ENCODE measurements at places on chromosomes 3 and 15.

DNA sequence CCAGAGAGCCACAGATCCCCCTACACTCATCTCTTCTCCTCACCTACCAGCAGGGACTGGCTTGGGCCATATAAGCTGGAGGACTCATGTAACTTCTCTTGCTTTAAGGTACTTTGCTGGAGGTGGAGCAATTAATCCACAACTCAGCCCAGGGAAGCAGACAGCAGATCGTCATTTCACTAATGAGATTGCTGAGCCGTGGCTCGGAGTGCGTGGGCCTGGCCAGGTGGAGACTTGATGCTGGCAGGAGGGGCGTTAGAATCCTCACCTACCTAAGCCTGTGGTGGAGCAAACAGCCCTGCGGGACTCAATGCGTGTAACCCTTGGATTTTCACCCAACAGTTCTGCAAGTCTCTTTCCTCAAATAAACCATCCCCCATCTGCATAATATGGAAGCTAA is 253.2 kb downstream of the RORA start:
- no peak for DNase-seq

DNA sequence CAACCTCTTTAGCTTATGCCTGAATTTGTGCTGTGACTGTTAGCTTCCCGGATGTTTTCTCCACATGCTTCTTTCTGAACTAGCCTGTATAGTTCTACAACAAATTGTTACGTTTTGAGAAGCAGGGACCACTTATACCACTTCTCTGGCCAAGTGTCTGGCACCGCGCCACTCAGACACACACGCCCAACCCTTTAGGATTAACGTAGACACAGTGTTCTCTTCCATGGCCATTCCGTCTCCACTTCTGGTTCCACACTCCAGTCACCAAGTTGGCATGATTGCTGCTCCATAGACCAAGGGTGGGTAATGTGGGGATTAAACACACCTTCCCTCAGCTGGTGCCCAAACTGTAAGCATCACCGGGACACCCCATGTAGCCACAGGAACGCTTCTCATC is 755 bp upstream of the TMEM108 start:
- DNase-seq, result no peak

DNA sequence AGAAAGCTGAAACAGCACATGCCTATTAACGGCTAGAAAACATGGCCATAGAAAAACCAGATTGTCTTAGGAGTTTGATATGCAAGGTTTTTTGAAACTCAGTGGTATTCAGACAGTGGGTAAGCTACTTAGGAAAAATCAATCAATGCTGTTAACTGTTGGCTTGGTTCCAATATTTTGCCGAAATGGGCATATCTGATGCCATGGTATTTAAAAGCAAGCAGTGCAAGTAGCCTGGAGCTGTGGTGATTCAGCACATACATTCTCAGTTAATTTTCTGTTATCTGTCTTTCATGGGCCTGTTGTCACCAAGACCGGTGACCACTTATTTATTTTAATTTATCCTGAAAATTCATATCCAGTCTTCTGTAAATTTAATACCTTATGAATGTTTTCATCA is 17.3 kb upstream of the SUCNR1 start:
- no peak for DNase-seq

GRCh38 chr15:86062646-86063243 is 16.9 kb upstream of the AGBL1 start:
- DNase-seq, result no peak

DNA sequence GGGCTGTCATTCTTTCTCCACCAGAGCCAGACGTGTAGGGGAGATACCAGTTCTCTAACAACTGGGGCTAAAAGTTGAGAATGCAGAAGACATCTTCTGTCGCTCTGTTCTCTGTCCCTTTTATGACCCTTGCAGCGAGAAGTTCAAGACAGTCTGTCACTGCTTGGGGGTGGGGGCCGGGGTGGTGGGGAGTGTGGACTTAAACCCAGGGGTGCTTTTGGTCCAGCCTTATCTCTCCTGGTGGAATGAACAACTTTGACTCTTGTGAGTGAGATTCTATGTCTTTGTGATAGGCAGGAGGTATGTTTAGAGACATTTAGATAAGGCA is 767 bp upstream of the APOD start:
- no peak for DNase-seq

DNA sequence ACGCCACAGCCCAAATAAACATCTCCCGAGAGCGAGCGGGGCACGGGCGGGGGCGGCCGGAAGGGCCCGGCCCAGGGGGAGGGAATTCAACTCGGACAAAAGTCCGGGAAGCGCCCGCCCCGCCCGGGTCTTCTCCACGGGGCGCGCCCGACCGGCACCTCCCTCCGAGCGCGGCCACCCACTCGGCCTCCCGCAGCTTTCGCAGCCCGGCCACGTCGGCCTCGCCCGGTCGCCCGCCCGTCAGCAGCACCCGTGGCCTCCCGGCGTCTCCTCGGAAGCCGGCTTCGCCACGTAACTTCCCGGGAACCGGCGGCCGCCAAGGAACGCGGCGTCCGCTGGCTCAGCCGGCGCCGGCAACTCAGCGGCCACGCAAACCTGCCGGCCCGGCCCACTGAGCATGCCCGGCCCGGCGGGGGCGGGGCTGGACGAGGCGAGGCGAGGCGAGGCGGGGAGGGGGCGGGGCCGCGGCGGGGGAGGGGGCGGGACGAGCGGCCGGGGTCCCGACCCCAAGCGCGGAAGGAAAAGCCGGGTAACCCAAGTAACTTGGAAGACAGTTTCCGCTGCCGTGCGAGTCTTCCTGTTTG is at the start of gene TJP1:
Gene TJP1 (minus strand): TSS at position 369 of the 584 bp plus-strand sequence. CDS start 440 bp downstream, outside the sequence.
- DNase-seq, result no peak

DNA sequence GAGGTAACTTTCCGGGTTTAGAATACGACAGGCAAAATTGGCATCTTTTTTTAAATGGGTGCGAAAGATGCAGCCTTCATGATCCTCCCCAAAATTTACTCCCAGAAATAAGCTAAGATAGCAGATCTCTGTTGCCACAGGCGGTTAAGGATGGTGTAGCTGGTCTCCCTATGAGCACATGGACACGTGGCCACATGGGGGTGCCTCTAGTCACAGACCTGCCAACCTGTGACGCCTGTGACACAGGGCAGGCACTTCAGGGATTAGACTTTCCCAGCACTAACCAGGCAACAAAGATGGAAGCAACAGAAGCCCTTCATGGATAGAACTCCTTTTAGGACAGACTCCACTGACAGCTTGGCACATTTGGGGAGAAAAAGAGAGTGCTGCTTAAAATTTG is 320.3 kb downstream of the THSD4 start:
- no peak for DNase-seq

DNA sequence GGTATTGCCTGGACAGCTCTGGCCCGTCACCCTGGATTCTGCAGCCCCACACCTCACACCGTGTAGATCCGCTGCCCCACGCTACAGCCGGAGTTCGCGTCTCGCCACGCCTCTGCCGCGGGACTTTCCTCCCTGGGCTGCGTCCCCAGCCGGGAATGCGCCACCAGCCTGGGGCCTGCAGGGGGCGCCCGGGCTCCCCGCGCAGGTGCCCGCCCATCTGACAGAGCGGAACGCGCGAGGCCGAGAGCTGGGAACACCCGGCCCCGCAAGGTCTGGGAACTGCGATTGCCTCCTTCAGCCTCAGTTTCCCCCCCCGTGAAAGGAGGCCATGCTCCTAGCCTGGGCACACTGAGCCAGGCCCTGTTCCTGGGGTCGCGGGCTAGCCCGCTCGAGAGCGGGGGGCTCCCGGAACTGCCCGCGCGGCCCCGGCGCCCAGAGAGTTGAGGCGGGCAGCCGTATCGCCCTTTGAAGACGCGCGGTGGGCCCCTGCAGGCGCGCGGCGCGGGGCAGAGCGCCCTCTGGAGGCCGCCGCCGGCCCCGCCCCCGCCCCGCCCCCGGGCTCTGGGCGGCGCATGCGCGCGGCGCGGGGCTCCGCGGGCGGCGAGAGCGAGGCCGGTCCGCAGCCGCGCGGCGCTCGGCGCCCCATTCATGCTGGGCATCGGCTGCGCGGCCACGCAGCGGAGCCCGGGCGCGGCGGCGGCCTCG is at the start of gene PLXNA1:
Gene PLXNA1 (plus strand): TSS at position 645 of the 705 bp plus-strand sequence. CDS start 5,479 bp downstream, outside the sequence.
- peak; percentile 47 for DNase-seq

DNA sequence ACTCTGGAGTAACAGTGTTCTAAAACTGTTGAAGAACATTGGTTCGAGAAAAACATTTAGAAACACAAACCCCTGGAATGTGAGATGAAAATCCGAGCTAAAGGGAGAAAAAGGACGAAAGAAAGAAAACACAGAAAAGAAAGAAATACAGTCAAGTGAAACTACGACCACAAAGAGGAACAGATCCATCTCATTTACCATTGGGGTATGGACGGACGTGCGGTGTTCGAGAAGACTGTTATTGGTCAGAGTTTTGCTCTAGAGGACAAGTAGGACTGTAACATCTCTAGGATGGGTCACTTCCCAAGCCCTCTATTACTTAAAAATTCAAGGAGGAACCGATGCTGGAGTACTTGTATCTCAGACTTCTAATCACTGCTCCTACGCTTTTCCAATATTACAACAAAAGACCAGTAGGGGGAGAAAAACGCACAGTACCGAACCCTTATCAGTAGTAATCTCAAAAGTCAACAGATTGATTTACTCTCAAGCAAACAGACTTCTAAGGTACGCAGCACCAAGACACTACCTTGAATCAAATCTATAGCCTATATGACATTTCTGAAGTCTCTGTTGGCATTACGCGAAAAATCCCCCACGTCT is 1.1 kb upstream of the PIK3CA start:
- peak; percentile 78 for DNase-seq

GRCh38 chr3:112627919-112628466 is 12.9 kb downstream of the CCDC80 start:
- DNase-seq, result no peak

DNA sequence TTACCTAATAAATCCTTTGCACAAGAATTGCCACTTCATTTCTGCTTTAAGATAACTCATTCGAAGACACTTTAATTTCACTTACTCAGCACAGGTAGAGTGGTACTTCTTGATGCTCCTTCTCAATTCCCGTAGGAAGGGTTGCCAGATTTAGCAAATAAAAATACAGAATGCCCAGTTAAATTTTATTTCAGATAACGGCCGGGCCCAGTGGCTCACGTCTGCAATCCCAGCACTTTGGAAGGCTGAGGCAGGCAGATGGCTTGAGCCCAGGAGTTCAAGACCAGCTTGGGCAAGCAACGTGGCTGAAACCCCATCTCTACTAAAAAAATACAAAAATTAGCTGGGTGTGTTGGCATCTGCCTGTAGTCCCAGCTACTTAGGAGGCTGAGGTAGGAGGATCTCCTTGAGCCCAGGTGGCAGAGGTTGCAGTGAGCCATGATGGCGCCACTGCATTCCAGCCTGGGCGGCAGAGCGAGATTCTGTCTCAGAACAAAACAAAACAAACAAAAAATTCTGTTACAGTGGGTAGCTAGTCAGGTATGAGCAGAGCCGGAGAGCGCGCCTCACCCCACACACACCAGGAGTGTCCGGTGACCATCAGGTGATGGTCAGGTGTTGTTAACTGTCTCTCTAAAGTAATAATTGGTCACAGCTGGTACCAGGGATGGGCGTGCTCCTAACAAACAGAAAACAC is 92.8 kb downstream of the DNAH12 start:
- DNase-seq, result no peak

GRCh38 chr3:11290743-11291680 is 18.8 kb downstream of the ATG7 start:
- no peak for DNase-seq

GRCh38 chr15:41772720-41773331 is 1.5 kb upstream of the MAPKBP1 start:
- DNase-seq, result peak; percentile 76

DNA sequence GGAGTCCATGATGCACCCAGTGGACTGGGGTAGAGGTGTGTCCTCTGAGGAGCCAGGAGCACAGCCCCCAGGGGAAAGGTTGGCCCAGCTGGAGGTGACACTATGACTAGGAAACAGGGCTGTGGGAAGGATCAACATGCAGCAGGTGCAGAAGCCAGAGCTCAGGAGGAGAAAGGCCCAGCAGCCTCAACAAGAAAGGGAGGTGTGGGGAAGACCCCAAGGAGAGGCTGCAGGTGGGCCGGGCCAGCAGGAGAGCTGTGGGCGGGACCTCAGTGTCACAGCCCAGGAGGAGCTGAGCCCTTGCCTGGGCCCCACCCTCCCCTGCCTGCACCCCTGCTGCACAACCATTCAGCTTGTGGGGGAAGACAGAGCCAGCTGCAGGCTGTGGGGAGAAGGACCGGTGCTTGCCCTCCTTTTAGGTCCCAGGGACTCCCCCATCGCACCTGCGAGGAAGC is 18.4 kb upstream of the KLF13 start:
- no peak for DNase-seq

- DNase-seq, result peak; percentile 78
Measured at GRCh38 chr3:52225452-52226228, at the start of gene TLR9. TSS of gene TLR9 (minus strand) at chr3:52225645. CDS start at chr3:52225529, 116 bp downstream.

GRCh38 chr3:85709346-85709892 is 750.6 kb downstream of the CADM2 start:
- DNase-seq, result no peak

DNA sequence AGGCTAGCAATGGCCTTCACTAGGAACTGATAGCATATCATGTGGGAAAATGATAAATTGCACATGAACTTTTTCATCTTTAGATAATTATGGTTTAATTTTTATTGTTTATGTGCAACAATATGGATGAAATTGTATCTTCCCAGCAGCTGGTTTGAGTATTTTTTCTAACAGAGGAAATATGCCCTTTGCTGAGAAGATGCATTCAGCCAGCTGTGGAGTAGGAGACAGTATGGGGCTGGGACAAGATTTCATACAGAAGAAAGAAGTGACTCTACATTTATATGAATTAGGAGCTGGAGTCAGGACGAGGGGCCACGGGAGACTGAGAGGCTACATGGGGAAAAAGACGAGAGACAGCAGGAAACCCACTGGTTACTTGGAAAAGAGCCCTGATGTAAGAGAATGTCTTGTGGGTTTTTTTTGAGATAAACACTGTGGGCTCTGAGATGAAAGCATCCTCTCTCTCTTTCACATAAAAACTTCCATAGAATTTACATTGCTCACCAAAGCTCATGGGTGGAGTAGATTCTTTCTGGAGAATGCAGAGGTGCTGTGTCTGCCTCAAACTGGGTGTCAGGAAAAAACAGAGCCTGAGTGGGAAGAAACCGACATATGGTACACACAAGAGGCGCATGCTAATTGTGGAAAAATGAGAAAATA is 115.2 kb upstream of the PDZRN3 start:
- DNase-seq, result no peak

GRCh38 chr3:90015688-90016356 is 908.4 kb downstream of the EPHA3 start:
- DNase-seq, result no peak

GRCh38 chr3:60365360-60365759 is 885.9 kb downstream of the FHIT start:
- DNase-seq, result no peak

DNA sequence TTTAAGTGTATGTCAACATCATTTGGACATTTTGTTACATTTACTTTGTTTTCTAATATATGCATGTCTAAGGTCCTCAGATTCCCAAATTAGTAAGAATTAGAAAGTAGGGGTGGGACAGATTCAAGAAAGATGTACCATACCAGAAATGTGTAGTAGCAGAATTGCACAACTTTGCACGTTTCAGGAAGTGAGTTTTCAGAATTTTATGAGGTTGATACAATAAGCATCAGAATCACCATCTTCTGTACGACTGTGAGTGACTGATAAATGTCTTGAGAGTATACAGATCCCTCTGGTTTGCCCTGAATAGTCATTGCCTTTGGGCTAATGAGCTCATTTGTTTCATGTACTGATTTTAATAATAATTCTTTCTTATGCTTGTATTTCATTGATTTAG is 9.3 kb downstream of the ARIH2 start:
- peak; percentile 34 for DNase-seq

- DNase-seq, result no peak
Measured at GRCh38 chr15:41969851-41970431, 2.4 kb downstream of the EHD4 start.

GRCh38 chr3:22296601-22297000 is 545.6 kb upstream of the ZNF385D start:
- DNase-seq, result no peak

GRCh38 chr3:103075282-103075681 is 640.5 kb downstream of the ZPLD1 start:
- DNase-seq, result no peak

GRCh38 chr3:74631351-74632140 is 17.1 kb upstream of the CNTN3 start:
- no peak for DNase-seq
